Stimulated activated naive CD8-positive, alpha-beta T cell treated with anti-CD3 and anti-CD28 coated beads, Interleukin-15, Interleukin-2, amounts not matched to agents 100 U/mL and 50 U/mL, for 24 hours (primary cell): ENCODE measurements at places on chromosomes 11 and 22.

GRCh38 chr11:123069908-123070821 is 8.2 kb upstream of the HSPA8 start:
- DNase-seq = no peak

DNA sequence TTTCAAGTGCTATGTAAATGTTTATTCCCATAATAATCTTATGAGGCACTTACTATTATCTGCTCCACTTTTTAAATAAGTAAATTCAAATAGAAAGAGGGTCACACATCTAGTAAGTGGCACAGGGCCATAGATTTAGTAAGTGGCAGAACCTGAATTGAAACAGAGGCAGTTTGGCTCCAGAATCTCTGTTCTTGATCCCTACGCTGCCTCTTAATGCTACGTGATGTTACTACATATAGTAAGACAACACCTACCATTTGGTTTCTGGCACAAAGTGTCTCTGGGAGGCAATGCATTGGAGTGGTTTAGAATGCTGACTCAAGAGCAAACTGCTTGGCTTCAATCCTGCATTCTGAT is 1018.3 kb downstream of the DLG2 start:
- DNase-seq = no peak

- no peak for DNase-seq
These were observed 533.1 kb downstream of the ETS1 start for GRCh38 chr11:128053981-128054931.

DNA sequence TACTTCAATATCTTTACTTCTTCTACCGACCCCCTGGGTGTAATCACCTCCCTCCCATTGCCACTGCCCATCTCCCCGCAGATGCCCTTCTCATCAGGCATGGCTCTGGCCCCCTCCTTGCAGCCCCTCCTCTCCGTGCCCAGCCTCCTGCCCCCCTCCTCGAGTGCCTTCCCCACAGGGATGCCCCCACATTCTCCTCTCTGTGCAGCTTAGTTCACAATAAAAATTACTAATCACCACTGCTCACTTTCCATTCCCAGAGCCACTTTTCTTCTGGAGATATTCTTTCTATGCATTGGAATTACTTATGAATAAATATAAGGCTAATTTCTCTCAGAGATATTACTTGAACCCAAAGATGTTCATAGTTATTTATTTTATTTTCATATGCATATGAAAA is 22.1 kb downstream of the IFITM10 start:
- no peak for DNase-seq

GRCh38 chr11:119168471-119169281 is at the start of gene NLRX1:
Gene NLRX1 (plus strand): TSS chr11:119168725. CDS start chr11:119171404, 2,679 bp downstream.
- DNase-seq = peak; percentile 88

DNA sequence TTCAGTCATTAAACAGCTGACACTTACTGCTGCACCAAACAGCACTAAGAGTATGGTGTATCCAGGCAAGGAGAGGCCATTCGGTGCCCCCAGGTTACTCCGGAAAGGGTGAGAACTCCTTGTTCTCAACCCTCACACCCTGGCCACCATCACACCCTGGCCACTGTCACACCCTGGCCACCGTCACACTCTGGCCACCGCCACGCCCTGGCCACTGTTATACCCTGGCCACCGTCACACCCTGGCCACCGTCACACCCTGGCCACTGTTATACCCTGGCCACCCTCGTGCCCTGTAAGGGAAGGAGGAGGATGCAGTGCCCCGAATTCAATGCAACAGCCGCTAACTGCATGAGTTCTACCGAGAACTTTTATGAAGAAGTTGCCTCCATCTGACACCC is 644.4 kb downstream of the TBC1D22A start:
- DNase-seq = no peak

DNA sequence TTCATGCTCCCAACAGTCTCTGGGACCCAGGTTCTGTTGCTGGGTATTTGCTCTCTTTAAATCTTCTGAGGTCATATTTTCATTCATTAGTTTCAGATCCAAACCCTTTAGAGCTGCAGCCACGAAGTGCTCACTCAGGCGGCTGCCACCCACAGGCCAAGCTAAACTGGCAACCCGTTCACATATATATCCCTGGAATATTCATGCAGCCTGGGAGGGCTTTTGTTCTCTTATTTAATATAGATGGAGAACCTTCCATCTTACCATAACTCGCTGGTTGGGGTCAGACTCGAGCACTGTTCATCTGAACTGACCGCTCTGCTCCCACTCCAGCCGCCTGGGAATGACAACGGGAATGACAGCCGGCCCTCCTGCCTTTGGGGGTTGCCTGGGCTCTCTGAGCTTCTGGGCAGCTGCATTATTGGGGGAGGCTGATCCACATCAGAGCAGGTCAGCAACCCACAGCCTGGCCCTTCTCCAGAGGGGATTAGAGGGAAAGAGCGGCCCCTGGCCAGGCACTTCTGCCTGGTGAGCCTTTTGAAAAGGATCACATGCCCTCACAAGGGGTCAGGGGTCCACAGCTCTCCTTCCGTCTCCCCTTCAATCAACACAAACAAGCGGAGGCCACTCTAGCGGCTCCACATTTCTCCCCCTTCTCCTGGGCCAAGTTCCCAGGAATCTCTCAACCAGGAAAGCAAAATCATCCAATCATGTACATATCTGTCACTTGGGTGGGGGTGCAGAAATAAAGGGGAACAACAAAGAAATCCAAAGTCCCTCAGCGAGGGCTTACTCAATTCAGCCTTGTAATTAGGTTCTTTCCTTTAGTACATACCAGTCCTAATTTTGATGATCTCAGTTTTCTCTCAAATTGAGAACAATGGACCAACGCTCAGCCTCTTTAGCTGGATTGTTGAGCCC is 11.8 kb downstream of the TMEM184B start:
- no peak for DNase-seq

DNA sequence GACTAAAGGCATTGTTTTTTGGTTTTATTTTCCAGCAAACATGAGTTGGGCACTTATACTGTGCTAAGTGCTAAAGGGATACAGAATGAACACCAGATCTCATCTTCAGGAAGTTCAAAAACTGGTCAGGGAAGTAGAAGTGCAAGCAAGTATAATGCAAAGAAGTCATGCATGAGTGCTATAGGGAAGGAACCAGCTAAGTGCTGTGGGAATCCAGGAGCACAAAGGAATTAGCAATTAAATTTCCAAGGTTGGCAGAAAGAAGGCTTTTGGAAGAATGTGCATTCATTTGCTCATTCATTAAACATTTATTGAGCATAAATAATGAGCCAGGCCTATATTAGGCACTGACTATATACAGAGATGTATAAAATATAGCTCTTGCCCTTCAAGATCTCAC is 143.7 kb upstream of the ARHGAP42 start:
- DNase-seq = no peak

GRCh38 chr11:121630041-121630440 is 177.3 kb upstream of the SORL1-AS1 start:
- DNase-seq = no peak

DNA sequence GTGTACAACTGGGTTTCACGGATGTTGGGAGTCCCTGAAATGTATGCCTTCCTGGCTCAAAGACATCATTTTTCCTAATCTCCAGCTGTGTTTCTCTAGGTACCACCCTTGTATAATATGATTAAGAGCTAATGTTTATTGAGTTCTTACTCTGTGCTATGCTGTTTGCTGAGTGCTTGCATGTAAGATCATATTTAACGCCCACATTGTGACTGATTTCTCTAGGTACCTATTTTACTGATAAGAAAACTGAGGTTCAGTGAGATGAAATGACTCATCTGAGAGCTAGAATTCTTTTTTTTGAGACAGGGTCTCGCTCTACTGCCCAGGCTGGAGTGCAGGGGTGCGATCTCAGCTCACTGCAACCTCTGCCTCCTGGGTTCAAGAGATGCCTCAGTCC is 42.6 kb downstream of the FAM227A start:
- no peak for DNase-seq

GRCh38 chr22:27214691-27215090 is 557.3 kb downstream of the MIAT start:
- DNase-seq = no peak
